ENCODE measurements at places on chromosomes 13 and 19.

DNA sequence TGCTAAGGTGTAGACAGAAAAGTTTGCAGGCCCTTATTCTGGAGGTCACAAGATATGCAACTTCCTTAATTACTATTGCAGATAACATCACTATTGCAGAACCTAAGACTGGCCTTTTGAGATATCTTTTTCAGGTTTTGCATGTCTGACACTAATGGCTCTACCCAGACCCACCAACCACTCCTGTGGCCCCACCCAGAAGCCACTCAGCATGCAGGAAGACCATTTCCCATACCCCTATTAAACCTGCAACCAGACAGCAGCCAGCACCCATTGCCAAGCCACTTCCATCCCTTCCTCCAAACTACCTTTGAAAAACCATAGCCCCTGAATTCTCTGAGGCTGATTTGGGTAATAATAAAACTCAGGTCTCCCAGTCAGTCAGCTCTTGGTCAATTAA, 297.6 kb downstream of the SLITRK6 start:
- DNase-seq: no peak

- no peak for DNase-seq
Observed at GRCh38 chr13:98312606-98313005, 135.5 kb upstream of the RNF113B start.

- no peak for DNase-seq
Observed at GRCh38 chr13:25847145-25847544, 204.7 kb downstream of the SHISA2 start.

DNA sequence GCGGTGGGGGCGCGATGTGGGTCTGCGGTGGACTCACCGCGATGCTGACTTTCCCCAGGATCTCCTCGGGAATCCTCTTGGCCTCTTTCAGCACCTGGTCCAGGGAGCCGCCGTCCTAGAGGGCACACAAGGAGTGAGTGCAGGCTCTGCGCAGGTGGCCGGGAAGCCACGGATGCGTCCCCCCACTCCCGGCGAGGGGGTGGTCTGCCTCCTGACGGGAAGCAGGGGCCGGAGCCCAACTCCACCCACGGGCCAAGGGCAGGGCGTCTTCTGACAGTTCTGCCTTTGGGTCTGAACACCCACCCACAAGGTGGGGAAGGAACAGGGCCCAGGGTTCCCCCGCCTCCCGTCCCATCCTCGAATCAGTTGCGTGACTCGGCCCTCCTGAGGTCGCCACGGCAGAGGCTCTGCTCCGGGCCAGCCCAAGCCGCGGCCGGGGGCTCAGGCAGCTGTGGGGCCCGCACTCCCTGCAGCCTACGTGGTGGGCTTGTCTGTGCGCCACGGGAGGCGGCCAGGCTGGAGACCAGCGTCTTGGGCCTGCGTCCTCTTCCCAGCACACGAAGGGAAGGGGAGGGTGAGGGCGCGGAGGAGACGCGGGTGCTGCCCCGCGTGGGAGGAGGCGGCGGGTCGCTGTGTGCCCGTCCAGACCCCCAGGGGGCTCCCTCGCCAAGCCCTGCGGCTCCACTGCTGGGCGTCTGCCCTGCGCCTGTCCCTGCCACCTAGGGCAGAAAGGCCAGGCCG, 21.4 kb downstream of the MAP2K2 start:
- DNase-seq: no peak

- no peak for DNase-seq
Observed at GRCh38 chr19:16564842-16565241, 7.4 kb downstream of the SLC35E1 start.

GRCh38 chr13:91704398-91704797, 306.0 kb downstream of the GPC5 start:
- no peak for DNase-seq

DNA sequence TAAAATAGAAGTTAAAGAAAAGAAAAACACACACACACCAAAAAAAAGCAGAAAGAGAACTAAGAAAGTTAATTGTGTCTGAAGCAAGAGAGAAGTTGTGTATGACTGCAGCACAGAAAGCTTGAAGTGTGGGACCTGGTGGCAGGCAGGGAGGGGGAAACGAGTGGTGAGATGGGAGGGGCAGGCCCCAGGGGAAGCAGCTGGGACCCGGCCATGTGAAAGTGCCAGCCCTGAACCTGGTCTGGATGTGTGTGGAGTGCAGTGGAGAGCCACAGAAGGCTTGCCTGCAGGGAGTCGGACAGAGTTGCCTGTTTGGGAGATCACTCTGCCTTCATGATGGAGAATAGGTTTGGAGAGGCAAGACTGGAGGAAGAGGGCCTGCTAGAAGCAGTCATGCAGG, 199.0 kb downstream of the GGACT start:
- DNase-seq: no peak
